ENCODE measurements at places on chromosomes 1 and 21.

GRCh38 chr1:40439247-40439646 is 11.0 kb upstream of the ZFP69B start:
- no peak for DNase-seq

DNA sequence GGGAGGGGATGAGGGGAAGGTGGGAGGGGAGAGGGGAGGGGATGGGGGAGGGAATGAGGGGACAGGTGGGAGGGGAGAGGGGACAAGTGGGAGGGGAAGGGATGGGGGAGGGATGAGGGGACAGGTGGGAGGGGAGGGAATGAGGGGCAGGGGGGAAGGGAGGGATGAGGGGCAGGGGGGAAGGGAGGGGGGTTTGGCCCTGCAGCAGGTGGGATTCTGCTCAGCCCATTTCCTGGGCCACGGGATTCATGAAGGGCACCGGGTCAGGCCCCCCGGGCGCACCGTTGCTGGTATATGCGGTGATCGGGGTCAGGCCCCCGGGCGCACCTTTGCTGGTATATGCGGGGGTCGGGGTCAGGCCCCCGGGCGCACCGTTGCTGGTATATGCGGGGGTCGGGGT is 15.1 kb upstream of the SAMD11 start:
- DNase-seq, result no peak

GRCh38 chr1:150386592-150386991 is 22.6 kb downstream of the RPRD2 start:
- DNase-seq, result no peak

GRCh38 chr1:23555270-23555985 is 3.9 kb downstream of the ID3 start:
- no peak for DNase-seq

GRCh38 chr1:247639381-247639981 is 34.1 kb downstream of the OR2G3 start:
- DNase-seq, result peak; percentile 25

GRCh38 chr1:99943223-99943794 is 26.5 kb upstream of the SLC35A3 start:
- no peak for DNase-seq

DNA sequence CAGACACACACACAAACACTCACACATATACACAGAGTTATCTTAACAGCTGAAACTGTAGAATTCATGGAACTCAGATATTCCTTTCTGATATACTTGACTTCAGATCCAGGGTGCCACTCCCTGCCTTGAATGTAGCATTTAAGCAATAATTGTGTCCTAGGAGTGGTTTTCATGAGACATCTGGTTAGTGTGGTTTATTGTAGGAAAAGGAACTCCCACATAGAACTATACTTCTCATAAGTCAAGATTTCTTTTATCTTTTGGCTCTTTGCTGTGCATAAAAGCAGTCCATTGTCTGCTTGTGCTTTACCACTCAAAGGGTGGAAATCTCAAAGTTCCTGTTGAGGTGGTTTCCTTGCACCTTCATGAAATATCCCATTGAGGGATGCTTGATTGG is 272.6 kb upstream of the SGIP1 start:
- no peak for DNase-seq

DNA sequence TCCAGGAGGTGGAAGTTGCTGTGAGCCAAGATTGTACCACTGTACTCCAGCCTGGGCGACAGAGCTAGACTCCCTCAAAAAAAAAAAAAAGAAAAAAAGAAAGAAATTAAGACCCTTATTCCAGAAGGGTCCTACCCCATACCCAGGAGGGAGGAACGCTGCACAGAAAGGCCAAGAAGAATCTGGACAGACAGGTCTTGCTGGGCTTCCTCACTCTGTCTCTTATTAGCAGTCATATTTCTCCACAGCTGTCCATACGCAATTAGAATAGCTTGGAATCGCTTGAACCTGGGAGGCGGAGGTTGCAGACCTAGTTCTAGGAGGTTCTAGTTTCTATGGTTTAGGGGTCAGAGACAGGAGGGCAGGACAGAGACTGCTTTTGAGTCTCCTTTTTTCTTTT is 3.2 kb upstream of the PAQR7 start:
- DNase-seq, result no peak

- DNase-seq, result no peak
These were observed 192.8 kb downstream of the LTN1 start for GRCh38 chr21:28799926-28800325.

GRCh38 chr1:155910621-155911121 is 478 bp downstream of the RIT1 start:
- DNase-seq, result peak; percentile 38

All from CD4-positive, alpha-beta T cell treated with Interferon alpha-2 for 1 hour (primary cell).